RCC 7860 (cell line): ENCODE measurements at places on chromosomes 13 and 19.
A peak's percentile ranks its signal among the peaks of the same experiment; 100 is the strongest.

DNA sequence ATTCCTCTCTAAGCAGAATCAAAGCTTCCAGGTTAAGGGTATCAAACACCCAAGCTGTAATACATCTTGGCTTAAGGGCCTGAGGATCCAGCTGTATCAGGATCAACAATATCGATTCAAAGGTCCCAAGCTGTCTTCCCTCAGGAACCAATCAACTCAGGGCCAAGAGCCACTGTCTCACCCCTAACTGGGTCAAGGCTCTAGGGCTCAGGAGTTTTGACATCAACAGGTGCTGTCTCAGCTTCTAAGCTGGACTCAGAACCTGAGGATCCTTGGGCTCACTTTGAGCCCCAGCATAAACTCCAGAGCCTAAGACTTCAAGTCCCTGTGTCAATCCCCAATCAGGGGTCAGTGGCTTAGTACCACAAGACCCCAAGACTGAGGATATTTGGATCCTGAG lies 917 bp downstream of the FBXW9 start:
- no peak for DNase-seq

DNA sequence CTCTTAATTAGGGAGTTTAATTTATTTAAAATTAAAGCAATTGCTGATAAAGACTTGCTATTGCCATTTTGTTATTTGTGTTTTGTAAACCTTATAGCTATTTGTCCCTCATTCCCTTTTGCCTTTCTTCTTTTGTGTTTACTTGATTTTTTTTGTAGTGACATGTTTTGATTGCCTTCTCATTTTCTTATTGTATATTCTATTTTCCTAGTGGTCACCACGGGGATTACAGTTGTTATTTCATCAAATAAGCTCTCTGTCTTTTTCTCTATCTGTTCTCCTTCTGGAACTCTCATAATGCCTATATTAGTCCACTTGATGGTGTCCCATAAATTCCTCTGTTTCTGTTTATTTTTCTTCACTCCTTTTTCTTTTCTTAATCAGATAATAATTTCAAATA lies 64.4 kb upstream of the FRY start:
- DNase-seq: no peak

DNA sequence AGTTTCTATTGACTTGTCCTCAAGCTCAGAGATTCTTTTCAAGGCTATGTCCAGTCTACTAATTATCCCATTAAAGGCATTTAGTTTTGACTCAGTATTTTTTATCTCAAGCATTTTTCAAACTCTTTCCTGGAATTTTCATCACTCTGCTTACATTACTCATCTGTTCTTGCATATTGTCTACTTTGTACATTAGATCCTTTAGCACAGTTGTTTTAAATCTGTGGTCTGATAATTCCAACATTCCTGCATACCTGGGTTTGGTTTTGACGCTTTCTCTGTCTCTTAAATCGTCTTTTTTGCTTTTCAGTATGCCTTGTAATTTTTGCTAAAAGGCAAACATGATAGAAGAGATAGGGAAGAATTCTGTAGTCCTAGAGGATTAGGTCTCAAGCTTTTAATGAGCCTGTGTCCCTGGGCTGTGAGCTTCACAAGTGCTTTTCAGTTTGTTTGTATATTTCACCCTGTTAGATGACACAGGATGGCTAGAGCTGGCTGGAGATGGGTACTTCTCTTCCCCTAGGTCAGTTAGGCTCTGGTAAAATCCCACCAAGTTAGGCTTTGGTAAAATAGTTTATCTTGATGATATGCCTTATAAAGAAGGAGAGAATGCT lies 46.1 kb upstream of the GPC6 start:
- DNase-seq: no peak

DNA sequence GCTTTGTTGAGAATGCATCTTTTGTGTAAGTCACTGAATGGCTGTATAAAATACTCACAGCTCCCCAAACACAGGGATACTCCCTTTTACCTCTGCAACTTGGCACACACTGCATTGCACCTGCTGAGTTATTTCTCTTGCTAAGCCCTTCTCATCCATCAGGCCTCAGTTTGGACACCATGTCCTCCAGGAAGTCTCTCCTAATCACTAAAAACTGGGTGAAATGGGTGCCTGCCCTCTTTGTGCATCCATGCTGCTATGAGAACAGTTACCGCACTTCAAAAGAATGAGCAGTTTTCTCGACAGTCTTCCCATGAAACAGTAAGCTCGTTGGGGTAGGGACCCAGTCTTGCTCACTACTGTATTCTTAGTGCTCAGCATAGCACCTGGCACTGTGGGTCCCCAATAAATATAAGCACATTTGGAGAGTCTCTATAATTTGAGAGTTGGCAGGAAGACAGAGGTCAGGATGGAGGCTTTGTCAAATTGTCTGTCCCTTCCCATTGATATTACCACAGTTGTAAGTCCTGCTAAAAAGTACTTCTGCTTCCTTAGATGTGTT lies 4.6 kb upstream of the SLC25A30 start:
- no peak for DNase-seq

DNA sequence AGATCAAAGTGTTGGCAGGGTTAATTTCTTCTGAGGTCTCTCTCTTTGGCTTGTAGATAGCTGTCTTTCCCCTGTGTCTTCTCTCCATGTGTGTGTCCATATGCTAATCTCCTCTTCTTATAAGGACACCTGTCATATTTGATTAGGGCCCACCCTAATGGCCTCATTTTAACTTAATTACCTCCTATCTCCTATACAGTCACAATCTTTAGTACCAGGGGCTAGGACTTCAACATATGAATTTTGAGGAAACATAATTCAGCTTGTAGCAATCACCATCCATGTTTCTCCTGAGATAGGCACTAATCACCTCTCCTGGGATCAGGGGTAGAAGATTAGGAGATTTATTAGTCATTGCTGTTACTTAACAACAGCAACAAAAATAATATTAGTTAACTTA lies 196.1 kb upstream of the RXFP2 start:
- no peak for DNase-seq

GRCh38 chr19:6006896-6007295 lies 29.0 kb upstream of the RANBP3 start:
- DNase-seq: no peak

GRCh38 chr13:98129059-98129746 lies 13.7 kb upstream of the FARP1 start:
- DNase-seq: no peak

GRCh38 chr19:43957891-43958290 lies 6.9 kb downstream of the ZNF221 start:
- DNase-seq: no peak

DNA sequence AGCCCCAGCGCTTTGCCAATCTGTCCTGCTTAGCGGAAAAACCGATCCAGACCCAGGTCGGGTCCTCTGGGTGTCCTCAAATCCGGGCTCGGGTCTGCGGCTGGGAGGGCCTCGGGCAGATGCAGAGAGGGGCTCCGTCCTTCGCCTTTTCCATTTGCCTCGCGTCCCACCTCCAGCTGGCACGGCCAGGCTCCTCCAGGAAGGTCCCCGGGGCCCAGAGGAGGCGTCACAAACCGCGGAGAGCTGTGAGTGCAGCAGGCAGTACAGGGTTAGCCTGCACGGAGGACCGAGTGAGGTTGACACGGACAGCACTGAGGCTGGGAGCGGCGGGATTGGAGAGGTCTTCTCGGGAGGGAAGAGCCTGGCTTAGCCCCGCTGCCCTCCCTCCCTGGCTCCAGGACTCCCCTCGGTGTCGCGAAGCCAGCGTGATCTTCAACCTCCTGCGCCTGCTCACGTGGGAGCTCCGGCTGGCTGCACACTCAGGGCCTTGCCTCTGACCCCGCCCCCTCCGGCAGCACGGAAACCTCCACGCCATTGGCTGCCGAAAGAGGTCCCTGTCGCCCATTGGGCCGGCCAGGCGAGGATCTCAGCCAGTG lies 2.8 kb upstream of the IFNL2 start:
- DNase-seq: no peak

- no peak for DNase-seq
Measured at GRCh38 chr19:55034751-55035150, 3.3 kb downstream of the GP6 start.

- DNase-seq: no peak
Measured at GRCh38 chr13:29683041-29683440, 87.6 kb upstream of the SLC7A1 start.

DNA sequence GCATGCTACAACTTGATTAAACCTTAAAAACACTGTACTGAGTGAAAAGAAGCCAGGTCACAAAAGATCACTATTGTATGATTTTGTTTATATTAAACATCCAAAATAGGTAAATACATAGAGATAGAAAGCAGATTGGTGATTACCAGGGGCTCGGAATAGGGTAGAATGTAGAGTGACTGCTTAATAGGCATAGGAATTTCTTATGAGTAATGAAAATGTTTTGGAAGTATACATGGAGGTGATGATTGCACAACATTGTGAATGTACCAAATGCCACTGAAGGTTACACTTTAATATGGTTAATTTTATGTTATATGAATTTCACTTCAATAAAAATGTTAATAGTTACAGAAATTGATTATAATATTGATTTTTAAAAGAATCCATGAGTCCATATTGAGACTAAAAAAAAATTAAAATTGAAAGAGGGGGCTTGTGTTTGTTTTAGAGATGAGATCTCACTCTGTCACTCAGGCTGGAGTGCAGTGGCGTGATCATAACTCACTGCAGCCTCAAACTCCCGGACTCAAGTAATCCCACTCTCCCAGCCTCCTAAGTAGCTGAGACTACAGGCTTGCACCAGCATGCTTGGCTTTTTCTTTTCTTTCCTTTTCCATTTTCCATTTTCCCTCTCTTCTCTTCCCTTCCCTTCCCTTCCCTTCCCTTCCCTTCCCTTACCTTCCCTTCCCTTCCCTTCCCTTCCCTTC lies 85.1 kb downstream of the FNDC3A start:
- DNase-seq: no peak

DNA sequence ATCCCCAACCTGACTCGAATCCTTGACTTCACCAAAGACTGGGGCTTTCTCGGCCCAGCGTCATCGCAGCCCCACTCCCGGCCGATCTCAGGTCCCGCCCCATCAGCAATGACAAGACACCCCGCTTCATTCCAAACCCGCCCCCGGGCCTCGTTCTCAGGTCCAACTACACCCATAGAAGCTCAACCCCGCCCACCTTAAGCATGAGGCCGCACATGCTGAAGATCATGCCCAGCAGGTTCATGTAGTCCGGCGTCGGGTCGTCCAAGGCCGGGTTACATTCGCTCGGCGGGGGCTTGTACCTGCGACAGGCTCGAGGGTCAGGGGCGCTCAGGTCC lies 2.3 kb downstream of the WDR83 start:
- peak; percentile 5 for DNase-seq

DNA sequence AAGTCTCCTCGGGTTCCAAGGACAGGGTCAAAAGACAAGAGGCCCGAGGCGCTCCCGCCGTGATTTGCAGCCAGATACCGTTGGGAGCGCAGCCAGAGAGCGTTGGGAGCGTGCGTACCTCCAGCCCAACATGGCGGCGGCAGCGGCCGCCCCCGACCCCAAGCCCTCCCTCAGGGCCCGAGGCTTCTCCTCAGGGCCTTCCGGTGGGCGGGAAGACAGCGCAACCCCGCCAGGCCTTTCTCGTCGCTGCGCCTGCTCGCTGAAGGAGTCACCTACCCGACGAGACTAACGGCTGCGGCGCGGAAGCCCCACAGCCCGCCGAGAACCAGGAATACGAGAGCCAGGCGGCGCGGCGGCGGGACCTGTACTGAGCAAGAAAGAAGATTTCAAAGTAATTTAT lies 3.2 kb upstream of the ZNF850 start:
- DNase-seq: no peak

GRCh38 chr13:72514146-72514545 lies 213.3 kb downstream of the MZT1 start:
- DNase-seq: no peak

GRCh38 chr13:107867701-107868661 lies 347.4 kb downstream of the LIG4 start:
- peak; percentile 38 for DNase-seq

GRCh38 chr19:15113245-15114152 lies 6.3 kb downstream of the SYDE1 start:
- no peak for DNase-seq

DNA sequence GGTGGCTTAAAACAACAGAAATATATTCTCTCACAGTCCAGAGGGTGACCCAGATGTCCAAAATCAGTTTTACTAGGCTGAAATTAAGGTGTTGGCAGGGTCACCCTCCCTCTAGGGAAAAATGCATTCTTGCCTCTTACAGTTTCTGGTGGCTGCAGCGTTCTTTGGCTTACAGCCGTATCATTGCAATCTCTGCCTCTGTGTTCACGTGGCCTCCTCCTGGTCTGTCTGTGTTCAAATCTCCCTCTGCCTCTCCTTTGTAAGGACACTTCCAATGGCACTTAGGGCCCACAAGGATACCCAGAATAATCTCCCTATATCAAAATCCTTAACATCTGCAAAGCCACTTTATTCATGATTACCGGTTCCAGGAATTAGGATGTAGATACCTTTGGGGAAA lies 21.1 kb downstream of the KCTD12 start:
- DNase-seq: no peak

DNA sequence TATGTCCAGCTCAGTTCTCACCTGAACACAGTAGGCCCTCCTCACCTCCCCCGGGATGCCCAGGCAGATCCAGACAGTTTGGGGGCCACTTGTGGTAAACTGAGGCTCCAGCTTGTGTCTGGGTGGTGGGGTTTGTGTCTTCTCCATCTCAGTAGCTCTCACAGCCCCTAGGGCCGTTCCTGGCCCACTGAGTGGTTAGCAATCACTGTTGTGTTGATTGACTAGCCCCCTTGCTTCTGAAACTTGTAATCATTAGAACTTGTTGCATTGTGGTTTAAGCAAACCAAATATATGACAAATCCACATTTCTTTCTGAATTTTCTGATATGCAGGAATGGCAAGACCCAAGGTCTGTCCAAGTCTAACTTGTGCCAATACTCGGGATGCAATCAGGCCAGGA lies 13.9 kb upstream of the ZNF536 start:
- no peak for DNase-seq

DNA sequence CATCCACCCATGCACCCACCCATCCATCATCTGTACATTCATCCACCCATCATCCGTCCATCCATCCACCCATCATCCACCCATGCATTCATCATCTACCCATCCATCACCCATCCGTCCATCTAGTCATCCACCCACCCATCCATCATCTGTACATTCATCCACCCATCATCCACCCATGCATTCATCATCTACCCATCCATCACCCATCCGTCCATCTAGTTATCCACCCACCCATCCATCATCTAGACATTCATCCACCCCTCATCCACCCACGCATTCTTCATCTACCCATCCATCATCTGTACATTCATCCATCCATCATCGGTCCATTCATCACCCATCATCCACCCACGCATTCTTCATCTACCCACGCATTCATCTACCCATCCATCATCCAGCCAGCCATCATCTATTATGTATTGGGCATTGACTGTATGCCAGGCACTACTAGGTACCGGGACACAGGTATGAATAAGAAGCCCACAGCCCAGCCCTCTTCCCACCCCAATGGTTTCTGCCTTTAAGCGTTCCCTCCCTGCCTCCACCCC lies 16.7 kb upstream of the GALP start:
- DNase-seq: peak; percentile 22
